LoVo (cell line): ENCODE measurements at places on chromosomes 1 and 21.

- peak; percentile 87 for DNase-seq
Measured at GRCh38 chr1:32933742-32934322, 30.8 kb downstream of the RNF19B start.

DNA sequence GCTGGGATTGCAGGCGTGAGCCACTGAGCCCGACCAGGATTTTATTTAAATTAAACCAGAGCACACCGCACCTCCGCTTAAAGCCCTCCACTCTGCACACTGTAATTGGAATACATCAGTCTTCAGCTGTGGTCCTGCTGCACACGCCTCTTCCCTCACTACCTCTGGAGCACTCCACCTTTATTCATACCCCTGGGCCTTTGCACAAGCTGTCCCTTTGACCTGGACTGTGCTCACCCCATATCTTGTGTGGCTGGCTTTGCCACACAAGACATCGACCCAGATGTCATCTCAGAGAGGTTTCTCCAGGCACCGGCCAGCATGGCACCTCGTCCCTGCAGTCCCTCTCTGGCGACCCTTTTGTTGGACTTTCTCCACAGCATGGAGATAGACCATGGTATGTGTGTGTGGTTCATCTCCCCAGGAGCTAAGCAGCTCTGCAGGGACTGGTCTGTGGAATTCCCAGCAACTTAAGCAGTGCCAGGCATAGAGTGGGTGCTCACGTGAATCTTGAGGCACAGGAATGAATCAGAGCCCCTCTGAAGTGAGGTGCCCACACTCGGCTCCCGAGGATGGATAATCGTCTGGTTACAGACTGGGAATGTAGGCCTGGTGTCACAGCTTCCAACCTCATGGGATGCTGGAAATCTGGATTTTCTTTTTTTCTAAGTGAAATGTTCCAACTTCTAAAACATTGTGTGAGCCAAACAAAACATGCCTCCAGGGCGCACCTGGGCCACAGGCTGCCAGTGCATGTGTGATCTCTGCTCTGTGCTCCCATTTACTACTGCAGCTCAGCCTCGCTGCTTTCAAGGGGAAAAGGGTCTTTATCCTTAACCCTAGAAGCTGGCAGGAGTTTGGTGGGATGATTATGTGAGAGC, 61.9 kb downstream of the EVA1C start:
- DNase-seq = no peak

GRCh38 chr1:234823191-234824176, 213.5 kb upstream of the IRF2BP2 start:
- peak; percentile 88 for DNase-seq

DNA sequence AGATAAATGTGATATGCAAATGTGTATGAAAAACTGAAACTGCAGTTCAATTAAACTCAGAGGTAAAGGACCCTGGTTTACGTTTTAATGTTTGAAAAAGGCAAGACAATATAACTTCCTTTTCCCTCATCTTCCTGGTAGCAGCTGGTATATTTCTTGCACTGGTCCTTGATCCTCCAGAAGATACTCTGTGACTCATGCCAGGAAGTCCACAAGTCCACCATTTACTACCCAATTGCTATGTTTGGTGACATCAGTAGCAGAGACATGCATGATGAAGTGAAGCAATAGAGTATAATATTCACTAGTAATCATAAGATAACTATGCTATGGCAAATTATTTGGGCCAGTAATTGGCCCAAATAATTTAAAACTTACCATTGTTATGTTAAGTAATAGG, 774.5 kb upstream of the NEGR1 start:
- DNase-seq = peak; percentile 1

GRCh38 chr1:185480545-185480944, 163.5 kb upstream of the IVNS1ABP start:
- DNase-seq = no peak

GRCh38 chr1:18539171-18539570, 58.4 kb downstream of the KLHDC7A start:
- no peak for DNase-seq

DNA sequence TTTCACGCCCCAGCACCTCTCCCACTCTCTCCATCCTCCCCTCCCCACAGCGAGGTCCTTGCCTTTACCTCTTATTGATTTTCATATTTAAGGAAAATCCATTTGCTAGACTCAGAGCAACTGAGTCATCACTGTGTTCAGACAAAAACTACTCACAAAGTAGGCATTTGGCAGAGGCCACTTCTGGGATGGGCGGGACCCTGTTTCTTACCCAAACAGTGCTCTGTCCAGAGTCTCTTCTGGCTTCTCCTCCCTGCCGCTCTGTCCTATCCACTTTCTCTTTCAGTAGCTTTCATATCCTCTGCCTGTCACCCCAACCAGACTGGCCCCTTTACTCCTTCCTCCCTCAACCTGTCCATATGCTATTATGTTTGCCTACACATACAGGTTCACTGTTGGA, 2.4 kb upstream of the NAV1 start:
- DNase-seq = peak; percentile 14

- DNase-seq = no peak
Measured at GRCh38 chr1:23787701-23788100, 3.2 kb upstream of the LYPLA2 start.

DNA sequence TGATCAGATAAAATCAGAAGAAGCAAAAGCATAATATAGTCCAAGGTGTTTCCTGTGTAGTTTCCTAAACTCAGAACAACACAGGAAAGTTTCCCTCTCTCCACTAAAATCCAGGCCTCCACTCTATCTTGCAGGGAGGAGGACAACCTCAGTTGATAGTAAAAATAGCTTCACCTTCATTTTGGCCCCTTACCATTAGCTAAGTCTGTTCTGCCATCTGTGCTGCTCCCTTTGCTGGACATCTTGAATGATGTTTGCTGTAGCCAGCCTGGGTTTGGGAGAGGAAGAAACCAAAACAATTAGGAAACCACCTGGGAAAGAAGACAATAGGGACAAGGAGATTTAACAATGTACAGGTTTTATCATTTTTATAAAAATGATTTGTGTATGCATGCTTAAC, 18.6 kb downstream of the DCAF8 start:
- no peak for DNase-seq

DNA sequence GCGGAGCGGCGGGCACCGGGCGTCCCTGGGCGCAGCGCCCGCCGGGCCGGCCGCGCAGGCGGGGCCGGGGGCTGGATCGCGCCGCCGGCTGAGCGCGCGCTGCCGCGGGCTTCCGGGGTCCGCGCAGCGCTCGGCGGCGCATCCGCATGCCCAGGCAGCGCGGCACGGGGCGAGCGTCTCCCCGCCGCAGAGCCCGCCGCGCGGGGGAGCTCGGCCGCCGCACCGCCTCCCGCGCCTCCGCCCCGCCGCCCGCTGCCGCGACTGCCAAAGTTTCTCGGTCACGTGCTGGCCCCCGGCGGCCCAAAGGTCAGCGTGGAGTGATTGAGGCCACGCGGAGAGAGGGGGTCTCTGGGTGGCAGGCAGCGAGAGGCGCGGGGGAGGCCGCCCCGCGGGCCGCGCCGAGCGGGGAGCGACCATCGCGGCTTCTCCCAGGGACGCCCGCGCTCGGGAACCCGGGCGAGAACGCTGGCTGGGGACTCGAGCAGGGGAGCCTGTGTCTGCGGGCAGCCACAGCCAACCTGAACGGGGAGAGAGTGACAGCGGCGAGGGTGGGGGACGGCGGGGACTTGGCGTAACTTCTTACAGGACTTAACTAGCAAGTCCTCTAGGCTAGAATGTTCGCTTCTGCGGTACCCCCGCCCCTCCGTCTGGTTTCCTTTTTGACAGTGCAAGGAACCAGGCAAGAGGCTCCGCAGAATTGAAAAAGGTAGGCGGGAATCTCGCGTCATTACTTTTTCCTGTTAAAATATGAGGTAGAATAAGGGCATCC, at the start of gene ILDR2:
Gene ILDR2 (minus strand): TSS at position 180 of the 769 bp plus-strand sequence. CDS start 272 bp downstream, outside the sequence.
- peak; percentile 57 for DNase-seq

- DNase-seq = peak; percentile 56
Measured at GRCh38 chr1:53860967-53861411, 22.9 kb upstream of the NDC1 start.

DNA sequence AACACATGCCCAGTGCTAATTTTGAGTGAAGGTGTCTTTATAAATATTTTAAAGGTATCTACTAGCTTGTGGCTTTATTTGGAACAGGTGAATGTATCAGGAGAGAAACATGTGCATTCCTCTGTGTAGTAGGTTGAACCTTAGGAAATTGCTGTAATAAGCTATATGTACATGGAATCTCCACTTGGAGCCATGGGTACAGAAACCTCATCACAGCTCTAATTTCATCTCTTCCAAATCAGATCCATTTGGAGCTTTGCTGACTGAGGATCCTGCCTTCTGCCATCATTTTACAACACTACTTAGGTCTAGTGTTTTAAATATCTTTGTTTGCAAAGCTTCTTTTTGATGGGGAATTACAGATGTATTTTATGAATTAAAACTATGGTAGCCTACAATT, 2.1 kb downstream of the KCNK2 start:
- DNase-seq = no peak

DNA sequence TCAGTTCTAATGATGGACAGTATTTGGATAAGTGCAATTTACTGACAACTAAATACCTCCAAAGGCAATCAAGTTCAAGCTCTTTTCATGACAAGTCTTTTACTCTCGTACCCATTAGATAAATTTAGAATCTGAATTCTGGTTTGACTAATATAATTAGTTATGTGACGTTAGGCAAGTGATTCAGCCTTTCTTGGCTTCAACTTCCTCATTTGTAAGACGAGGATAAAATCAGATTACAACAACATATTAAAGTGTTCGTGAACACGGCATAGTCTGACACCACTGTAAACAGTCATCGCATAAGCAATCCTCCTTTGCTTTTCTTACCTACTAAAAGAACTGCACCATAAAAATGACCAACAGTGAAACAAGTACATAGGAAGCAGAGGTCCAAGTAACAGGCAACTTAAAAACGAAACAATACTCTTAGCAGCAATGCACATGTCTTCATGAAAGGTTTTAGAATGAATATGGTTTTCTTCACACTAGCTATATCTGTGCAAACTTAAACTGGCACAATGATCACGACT, 25.7 kb downstream of the COA6 start:
- DNase-seq = no peak

- DNase-seq = no peak
Measured at GRCh38 chr1:100862591-100862990, 32.1 kb downstream of the EXTL2 start.

GRCh38 chr1:10973552-10973951, 38.9 kb upstream of the TARDBP start:
- no peak for DNase-seq

- no peak for DNase-seq
Measured at GRCh38 chr1:198788561-198789064, 149.8 kb downstream of the PTPRC start.

DNA sequence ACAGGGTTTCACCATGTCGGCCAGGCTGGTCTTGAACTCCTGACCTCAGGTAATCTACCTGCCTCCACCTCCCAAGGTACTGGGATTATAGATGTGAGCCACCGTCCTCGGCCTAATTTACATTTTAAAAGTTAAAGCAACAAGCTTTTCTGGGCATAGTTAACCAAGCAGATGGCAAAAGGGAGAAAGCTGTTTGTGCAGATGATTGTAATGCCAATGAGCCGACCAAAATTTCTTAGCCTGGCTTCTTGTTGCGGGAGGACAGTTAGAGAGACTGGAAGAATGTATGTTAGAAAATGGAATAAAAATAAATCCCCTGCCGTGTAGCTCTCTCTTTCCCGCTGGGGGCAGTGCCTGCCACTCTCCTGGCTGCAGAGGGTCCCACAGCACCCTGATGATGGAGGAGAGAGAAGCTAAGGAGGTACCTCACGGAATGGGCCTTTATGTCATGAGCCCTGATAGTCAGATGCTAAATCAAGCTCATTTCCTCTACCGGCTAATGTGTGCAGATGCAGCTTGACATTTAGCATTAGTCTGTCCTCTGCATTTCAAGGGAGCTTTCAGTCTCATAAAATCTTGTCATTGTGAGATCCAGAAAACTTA, 87.2 kb downstream of the HHAT start:
- no peak for DNase-seq

DNA sequence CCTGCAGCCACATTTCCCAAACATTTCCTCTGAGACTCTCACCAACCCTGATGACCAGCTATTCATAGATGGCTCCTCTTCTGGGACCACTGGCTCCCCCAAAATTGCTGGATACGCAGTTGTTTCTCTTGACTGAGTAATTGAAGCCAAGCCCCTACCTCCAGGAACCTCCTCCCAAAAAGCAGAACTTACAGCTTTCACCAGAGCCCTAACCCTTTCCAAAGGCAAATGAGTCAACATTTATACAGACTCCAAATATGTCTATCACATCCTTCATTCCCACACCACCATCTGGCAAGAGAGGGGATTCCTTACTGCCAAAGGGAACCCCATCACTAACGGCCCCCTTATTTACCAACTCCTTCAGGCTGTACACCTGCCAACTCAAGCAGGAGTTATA, 20.3 kb upstream of the CA6 start:
- DNase-seq = no peak

- no peak for DNase-seq
Measured at GRCh38 chr1:180785887-180786286, 126.8 kb upstream of the KIAA1614 start.

DNA sequence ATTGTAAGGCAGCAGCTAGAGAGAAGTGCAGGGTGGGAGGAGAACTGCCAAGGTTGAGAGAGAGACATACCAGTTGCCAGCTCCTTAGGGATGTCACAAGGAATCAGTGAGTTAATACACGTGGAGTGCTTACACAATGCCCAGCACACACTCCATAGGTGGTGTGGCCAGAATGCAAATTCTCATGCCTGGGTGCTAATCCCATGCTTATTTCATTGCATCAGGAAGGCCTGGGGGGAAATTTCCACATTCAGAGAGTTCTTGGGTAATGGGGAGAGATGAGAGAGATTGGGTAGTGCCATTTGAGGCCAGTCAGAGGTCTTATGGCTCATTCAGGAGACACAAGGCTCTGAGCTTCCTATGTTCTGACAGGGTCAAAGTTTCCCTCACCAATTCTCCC, 38.7 kb downstream of the GJA5 start:
- no peak for DNase-seq

GRCh38 chr1:224173523-224173922, 9.5 kb upstream of the DEGS1 start:
- no peak for DNase-seq

DNA sequence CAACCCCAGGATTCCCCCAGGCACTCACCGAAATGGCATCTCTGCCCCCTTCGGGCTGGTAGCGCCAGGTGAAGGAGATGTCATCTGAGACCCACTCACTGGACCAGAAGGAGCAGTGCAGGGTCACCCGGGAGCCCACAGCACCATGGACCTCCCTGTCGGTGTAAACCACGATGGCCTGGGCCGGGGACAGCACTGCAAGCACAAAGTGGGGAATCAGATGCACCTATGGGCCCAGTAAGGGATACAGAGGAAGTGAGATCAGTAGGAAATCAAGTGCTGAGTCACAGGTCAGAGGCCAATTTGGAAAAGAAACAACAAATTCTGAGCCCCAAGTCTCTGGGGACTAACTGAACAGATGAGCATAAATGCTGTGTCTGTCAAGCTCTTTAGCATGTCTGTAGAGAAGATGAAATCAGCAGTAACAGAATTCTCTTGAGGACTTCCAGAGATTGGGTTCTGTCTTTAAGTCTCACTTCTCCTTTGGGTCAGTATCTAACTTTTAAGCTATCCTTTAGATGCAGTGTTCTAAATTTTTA, 2.5 kb downstream of the MPZ start:
- no peak for DNase-seq

- no peak for DNase-seq
Measured at GRCh38 chr1:86035101-86035500, 121.5 kb downstream of the COL24A1 start.
